ENCODE measurements at places on chromosomes 2 and 18. TPM values are rescaled to one million over a fixed set of nuclear protein-coding genes. Genes with fewer than 3 reads are reported as not detected.

DNA sequence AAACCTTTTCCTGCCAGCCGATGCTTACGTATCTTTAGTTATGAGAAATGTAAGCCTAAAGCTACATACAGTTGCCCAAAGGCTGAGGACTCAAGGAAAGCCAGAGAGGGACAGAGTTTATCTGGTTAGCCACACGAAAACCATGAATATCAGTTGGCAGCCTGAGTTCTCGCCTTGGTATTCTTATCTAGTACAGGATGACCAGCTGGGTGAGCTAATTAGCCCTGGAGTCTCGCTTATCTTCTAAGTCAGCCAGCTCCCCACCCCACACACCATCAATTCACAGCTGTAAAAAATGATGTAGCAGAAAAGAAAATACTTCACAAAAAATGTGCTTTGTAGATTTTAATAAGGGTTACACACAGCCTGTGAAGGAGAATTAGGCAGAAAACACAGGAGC, 617.5 kb upstream of the SOX11 start:
- DNase-seq, result no peak

DNA sequence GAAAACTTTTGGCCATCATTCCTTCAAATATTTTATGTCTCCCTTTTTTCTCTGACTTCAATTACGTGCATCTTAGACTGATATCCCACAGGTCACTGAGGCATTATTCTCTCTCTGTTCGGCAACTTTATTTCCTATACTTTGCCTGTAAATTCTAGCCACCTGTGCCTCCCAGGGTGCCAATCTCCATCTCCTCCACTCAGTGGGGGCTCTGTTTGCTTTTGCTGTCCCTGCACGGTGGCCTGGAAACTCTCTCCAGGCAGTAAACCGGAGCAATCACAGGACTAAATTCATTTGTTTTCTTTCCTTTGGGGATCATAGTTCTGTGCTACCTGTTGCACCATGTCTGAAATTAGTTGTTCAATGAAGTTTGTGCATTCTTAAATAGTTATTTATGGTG, 9.6 kb upstream of the MTLN start:
- no peak for DNase-seq

- no peak for DNase-seq
Measured at GRCh38 chr2:241007111-241007510, 8.7 kb downstream of the SNED1 start.

GRCh38 chr2:198483051-198483450, 678.7 kb downstream of the PLCL1 start:
- no peak for DNase-seq

GRCh38 chr2:30422444-30423040, 24.5 kb upstream of the LCLAT1 start:
- DNase-seq, result no peak

- DNase-seq, result no peak
Measured at GRCh38 chr2:133266041-133266925, 302.0 kb downstream of the NCKAP5 start.

- DNase-seq, result no peak
Measured at GRCh38 chr18:31120594-31120993, 18.4 kb upstream of the DSC2 start.

GRCh38 chr2:200051611-200051945, 96.2 kb downstream of the MAIP1 start:
- no peak for DNase-seq

The VAMP8 gene
- 106 TPM for polyA plus RNA-seq

The FMNL2 gene
- 87.8 TPM for polyA plus RNA-seq

The MSTN gene
- polyA plus RNA-seq, result 1.4 TPM

The EPC2 gene
- polyA plus RNA-seq, result 51.8 TPM

The ZNF2 gene
- polyA plus RNA-seq, result 7.8 TPM

The FNDC4 gene
- polyA plus RNA-seq, result 9.1 TPM

The RAPGEF4 gene
- 11.0 TPM for polyA plus RNA-seq

The ZNF804A gene
- 2.0 TPM for polyA plus RNA-seq

The PLB1 gene
- 0.65 TPM for polyA plus RNA-seq
